ENCODE measurements at places on chromosomes 16 and 17. TPM values are rescaled to one million over a fixed set of nuclear protein-coding genes. Genes with fewer than 3 reads are reported as not detected.

DNA sequence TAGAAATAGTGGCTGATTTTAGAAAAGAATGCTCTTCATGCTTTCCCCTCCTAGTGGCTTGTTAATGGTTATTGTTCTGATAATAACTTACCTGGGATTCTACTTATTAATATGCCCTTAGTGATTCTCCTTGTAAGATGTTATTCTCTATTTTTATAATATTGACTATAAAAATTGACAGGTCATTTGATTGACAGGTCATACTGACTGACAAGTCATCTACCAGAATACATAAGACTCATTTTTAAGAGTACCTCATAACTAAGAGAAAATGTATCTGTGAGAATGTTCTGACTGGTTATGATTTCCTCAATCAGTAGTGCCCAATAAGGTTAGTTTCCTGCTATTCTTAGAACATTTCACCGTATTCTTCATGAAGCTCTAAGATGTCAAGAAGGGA lies 8.6 kb upstream of the COX10 start:
- no peak for DNase-seq

- no peak for DNase-seq
Measured at GRCh38 chr17:36602924-36603384, 1.6 kb downstream of the MRM1 start.

The TSPOAP1 gene
- total RNA-seq: 7.4 TPM

The SLC6A2 gene
- 10.5 TPM for total RNA-seq

The GPR142 gene
- total RNA-seq: not detected

The OR2C1 gene
- 0.85 TPM for total RNA-seq
